ENCODE measurements at places on chromosomes 1 and 21.
A peak's percentile ranks its signal among the peaks of the same experiment; 100 is the strongest.

- DNase-seq = no peak
These were observed 52.4 kb downstream of the TOR1AIP2 start for GRCh38 chr1:179825206-179825605.

DNA sequence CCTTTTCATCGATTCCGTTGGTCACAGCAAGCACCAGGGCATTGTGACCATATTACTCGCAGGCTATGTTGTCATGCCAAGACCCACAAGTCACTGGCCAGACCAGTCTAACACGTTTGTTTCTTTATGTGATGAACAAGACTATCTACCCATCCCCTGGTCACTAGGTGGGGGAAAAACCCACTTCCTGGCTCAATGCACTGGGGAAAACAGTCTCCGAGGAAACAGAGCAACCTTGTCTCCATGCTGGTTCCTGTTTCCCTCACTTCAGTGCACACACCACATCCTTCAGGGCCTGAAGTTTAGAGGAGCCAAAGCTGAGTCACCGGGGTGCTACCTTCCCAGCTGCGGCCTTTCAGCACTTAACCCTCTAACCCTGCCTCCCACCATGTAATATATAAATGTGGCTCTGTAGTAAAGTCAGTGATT is 20.9 kb downstream of the ERICH3 start:
- peak; percentile 76 for DNase-seq

DNA sequence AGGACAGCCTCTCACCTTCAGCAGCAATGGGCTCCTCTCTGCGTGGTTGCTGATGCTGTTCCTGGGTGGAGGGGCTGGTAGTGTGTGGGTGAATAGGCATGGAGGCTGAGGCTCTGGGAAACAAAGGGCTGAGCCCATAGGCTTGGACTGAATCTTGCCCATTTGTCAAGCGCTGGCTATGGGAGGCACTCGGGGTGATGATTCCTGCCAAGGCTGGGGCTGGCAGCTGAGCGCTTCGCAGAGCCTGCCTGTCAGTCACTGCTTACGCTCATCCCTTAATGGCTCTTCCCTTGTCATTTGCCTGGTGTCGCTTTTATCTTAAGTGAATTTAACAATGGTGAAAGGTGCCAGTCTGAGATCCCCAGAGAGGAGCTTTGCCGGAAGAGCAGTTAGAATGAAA is 353.3 kb downstream of the PBX1 start:
- DNase-seq = no peak

- no peak for DNase-seq
These were observed 12.4 kb upstream of the MT1HL1 start for GRCh38 chr1:237016626-237017025.

GRCh38 chr1:180909005-180909414 is 3.7 kb upstream of the KIAA1614 start:
- no peak for DNase-seq

GRCh38 chr1:61318319-61319125 is 236.2 kb downstream of the NFIA start:
- peak; percentile 37 for DNase-seq

- DNase-seq = no peak
These were observed 144.4 kb downstream of the CDC7 start for GRCh38 chr1:91645031-91645430.

GRCh38 chr1:32247452-32247851 is 430 bp downstream of the FAM167B start:
- DNase-seq = no peak

Measured in AG09309 (cell line).